ENCODE measurements at places on chromosomes 6 and 20.
A peak's percentile ranks its signal among the peaks of the same experiment; 100 is the strongest.

DNA sequence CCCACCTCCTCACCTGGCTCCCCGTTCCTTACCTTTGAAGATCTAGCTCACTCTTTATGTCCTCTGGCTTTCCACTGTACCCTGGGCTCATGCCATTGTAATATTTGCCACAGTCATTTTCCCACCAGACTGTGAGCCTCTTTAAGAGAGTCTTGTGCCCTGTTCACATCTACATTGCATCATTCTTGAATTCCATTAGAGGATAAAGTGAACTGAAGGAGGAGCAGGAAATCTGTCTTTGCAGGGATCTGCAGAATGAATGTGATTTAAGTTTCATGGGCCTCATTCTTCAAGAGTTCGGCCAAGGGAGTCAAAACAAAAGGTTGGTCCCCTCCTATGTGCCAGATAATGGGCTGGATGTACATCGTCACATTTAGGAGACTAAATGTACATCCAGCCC is 272.6 kb upstream of the CITED2 start:
- no peak for DNase-seq

DNA sequence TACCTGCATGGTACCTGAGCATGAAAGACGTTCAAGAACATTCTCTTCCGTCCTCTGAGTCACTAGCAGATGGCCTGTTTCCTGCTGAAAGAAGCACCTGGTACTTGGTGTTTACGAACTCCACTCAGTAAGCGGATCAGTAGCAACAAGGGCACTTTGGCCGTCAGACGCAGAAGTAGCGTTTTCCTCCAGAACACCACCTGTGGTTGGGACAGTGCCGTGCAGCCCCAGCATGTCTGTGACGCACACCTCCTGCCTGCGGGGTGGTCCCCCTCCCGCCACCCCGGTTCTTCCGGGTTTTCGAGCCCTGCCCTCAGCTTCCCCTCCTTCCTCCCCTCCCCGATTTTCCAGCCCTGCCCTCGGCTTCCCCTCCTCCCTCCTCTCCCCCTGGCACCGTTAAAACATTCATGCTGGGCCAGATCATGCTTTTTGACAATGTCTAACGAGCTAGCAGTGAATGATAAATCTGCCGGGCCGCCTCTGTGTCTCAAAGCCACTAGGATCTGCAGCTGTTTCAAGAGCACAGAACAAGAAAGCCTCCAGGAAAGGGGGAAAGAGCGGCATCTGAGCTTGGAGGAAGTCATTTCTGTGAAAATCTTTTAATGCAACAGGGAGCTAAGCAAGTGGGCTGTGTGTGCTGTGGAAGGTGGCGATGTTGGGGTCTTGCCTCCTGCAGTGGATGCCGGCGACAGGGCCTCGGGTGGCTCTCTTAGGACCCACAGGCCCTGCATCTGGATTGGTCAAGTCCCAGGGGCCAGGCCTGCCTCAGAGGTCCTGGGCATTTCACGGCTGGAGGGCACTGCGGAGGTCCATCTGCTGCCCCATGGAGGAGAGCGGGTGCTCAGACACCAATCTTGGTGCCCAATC is 207.9 kb downstream of the ERMARD start:
- DNase-seq = peak; percentile 33

DNA sequence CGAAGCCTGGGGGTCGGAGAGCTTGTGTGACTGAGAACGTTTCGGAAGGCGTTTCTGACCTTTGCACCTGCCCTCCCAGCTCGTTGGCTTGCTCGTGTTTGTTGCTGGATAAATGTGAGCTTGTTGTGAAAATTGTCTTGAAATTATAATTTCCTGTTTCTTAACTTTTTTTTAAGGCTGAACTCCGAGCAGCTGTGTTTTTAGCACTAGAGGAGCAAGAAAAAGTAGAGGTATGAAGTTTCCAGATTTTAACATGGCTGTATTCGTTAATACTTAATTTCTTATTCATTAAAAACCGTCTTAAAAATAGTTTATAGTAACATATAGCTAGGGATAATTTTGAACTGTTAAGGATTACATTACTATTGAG is 672 bp downstream of the CEP43 start:
- DNase-seq = no peak

- no peak for DNase-seq
Measured at GRCh38 chr20:63926298-63926697, 29.9 kb downstream of the UCKL1 start.

- no peak for DNase-seq
Measured at GRCh38 chr6:71127374-71127773, 161.2 kb upstream of the OGFRL1 start.

- no peak for DNase-seq
Measured at GRCh38 chr20:7505835-7506221, 434.4 kb downstream of the HAO1 start.

DNA sequence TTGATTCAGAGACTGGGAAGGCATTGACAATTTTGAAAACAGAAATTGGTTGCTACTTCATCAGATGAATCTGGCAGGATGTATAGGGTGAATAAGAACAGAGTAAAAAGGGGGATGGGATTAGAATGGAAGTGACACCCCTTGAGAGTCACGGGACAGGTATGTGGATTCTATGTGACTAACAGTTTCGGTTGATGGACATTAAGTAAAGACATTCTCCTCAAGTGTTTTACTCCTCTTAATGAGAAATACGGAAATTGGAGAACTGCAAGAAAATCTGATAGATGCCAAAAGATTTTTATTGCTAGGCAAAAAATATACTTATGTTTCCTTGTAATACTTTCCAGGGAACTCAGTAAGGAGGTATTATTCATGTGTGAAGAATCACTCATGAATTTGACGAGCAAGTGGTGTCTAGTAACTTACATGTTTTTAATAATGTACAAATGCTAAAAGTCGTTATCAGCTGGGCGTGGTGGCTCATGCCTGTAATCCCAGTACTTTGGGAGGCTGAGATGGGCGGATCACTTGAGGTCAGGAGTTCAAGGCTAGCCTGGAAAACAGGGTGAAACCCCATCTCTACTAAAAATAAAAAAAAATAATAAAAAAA is 135.8 kb downstream of the KIF16B start:
- DNase-seq = no peak
